Stimulated activated CD4-positive, alpha-beta T cell treated with anti-CD3 and anti-CD28 coated beads, Interleukin-1b, Interleukin-23, amount 100 ng/mL, for 1 hour (primary cell): ENCODE measurements at places on chromosomes 2 and 18.

- no peak for DNase-seq
Measured at GRCh38 chr2:238421695-238422035, 5.1 kb upstream of the ASB1 start.

DNA sequence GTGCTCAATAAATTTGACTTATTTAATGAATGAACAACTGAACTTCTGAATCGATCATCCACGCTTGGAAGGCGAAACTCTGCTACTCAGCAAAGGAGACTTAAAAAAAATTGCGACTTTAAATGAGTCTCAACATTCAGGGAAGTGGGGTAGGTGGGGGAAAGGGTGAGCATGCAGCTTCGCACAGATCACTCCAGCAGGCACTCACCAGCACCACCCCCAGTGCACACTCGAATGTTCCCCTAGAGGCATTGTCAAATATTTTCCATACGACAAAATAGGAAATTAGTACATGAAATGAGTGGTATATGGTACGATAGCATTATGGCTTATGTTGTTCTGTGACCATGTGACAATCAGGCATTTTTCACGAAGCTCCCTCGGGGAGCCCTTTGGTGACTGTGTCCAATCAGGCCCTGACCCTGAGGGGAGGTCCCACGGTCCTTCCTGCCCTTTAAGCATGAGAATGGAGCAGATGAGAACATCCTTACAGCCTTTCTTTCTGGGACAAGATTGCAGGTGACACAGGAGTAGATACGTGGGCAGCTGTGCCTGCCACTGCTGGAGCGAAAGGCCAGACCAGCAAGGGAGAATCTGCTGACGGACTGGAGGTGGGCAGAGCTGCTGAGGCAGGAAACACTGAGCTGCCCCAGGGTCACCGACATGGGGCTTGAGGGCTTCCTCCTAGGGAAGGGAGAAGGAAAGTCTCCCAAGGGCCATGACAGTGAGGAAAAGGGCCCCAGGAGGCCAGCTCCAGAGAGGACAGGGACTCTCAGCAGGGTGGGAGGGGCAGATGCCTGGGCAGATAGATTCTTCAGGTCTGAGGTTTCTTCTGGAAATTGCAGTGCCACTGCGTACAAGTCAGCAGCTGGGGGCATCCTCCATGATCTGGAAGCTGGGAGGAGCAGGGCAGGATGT, 101.3 kb upstream of the ID2 start:
- no peak for DNase-seq

DNA sequence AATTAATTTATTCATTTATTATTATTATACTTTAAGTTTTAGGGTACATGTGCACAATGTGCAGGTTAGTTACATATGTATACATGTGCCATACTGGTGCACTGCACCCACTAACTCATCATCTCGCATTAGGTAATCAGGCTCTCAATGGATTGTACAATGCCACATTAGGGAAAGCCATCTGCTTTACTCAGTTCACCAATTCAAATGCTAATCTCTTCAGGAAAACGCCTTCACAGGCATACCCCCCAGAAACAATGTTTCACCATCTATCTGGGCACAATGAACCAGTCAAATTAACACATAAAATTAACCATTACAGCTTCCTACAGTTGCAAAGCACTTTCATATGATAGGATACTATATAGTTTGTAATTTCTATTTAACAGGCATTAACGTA, 84.8 kb upstream of the DNAJC10 start:
- DNase-seq = no peak

- DNase-seq = no peak
Measured at GRCh38 chr18:57697426-57697825, 75.8 kb upstream of the NARS1 start.

DNA sequence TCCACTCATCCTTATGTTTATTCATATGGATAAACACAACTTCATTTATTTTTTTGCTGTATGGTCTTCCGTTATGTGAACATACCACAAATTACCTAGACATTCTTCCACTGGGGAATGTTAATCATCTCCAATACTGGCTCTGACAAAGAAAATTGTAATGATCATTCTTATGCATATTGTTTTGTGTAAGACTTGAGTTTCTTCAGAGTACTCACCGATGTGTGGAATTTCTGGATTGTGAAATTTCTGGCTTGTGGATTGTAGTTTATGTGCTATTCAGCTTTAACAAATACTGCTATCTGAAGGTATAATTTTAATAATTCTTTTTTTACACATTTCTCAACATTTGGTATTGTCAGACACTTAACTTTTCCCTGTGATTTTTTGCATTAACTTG, 212.2 kb upstream of the THUMPD2 start:
- DNase-seq = no peak

DNA sequence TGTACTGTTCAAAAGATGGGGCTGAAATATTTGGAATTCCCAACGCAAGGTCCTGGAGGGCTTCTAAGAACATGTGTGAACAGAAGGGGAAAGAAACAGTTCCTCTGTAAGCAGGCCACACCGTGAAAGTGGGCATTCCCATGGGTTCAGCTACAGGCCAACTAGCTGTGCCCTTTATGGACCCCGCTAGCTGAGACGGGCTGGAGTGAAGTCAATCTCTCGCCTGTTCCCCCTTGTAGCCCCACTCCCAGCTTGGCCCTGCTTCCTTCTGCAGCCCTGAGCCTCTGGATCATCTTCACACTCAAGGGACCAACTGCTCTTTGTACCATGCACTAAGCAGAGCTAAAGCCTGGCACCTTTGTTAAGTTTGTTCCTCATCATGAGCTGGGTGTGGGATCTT, 55.4 kb downstream of the POLR1A start:
- DNase-seq = no peak

GRCh38 chr2:175476374-175476773, 294.9 kb upstream of the ATP5MC3 start:
- DNase-seq = no peak

DNA sequence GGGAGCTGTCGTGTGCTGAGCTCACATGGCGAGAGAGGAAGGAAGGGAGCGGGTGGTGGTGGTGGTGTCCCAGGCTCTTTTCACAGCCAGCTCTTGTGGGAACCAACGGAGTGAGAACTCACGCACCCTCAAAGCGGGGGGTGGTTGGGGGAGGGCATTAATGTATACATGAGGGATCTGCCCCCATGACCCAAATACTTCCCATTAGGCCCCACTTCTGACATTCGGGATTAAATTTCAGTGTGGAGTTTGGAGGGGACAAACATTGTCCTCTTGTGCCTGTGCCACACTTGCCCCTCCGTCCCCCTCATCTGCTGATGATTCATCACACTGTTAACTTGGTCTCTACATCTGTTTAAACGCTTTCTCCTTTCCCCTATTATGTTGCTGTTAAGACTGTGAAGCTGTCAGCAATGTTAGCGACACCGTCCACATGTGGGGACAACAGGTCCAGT, 22.5 kb downstream of the INPP4A start:
- no peak for DNase-seq

DNA sequence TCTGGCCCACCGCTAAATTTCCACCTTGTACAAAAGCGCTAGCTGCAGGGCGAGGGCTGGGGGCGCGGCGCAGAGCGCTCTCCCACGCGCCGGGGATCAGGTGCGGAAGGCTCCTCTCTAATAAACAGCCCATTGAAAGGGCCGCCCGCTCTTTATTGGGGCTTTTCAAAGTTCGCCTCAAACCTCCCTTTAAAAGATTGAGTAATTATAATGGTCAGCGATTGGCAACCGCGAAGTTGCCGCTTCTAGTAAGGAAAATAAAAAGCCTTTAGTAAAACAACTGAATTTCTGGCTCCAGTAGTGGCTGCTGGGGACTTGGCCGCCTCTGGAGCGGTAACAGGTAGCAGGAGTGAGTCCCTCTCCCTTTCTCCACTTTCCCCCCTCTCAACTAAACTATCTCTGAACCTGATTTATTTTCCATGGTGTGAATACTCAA, 755 bp downstream of the NEUROD1 start:
- DNase-seq = no peak

GRCh38 chr2:168961450-168962229, 60.5 kb downstream of the G6PC2 start:
- peak; percentile 12 for DNase-seq

DNA sequence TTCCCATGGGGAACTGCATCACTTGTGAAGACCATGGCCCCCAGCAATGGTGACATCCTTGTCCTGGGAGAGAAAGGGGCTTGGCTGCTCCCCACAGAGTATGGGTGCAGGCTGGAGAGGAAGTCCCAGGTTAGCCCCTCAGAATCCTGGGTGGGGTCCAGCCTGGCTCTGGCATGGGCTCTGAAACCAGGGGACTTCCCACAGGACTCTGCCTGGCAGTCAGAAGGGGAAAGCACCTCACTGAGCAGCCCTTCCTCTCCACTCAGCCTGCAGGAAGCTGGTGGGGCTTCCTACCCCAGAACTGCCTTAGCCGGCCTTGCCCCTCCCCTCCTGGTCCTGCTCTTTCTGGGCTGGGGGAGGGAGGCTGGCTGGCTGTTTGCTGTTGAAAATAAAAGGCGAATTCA, 3.7 kb downstream of the NEURL3 start:
- DNase-seq = no peak

- DNase-seq = no peak
Measured at GRCh38 chr2:87403893-87404175, 344.1 kb upstream of the PLGLB2 start.

GRCh38 chr18:6569813-6570212, 155.1 kb upstream of the L3MBTL4 start:
- DNase-seq = no peak

DNA sequence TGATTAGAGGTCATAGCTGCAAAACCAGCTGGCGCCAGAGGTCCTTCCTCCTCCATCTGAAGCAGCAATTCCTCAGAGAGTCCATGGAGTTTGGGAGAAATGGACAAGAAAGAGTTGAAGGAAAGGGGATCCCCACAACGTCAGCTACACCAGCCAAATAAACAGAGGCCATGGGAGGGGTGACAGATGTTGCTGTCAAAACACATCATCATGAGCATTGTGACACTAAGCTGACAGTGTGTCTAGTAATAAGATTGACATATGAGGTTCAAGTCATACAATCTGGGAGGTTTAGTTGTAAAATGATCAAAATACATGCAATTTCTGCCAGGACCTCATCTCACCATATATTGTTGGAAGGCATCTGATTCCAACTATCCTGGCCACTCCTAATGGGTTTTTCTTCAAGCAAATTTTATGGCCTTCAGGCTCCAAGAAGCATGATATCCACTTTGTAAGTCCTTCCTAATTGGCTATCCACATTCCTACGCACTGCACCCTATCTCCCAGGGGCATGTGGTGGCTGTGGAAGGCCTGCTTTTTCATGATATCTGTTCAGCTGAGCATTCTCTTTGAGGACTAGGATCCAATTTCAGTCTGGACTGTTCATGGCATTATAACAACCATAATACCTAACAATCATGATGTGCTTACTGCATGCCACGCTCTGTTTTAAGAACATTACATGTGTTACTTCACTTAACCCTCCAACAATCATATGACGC, 335.0 kb upstream of the ID2 start:
- no peak for DNase-seq

GRCh38 chr2:199485732-199486335, 28.1 kb upstream of the SATB2 start:
- no peak for DNase-seq

- DNase-seq = no peak
Measured at GRCh38 chr2:184599054-184599871, 934 bp downstream of the ZNF804A start.

- DNase-seq = no peak
Measured at GRCh38 chr2:171480908-171481307, 41.4 kb upstream of the CYBRD1 start.

DNA sequence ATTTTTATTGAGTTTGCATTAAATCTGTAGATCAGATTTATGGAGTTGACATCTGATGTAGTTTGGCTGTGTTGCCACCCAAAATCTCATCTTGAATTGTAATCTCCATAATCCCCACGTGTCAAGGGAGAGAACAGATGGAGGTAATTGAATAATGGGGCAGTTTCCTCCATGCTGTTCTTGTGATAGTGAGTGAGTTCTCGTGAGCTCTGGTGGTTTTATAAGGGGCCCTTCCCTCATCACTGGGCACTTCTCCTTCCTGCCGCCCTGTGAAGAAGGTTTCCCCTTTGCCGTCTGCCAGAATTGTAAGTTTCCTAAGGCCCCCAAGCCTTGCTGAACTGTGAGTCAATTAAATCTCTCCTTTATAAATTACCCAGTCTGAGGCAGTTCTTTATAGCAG, 32.2 kb downstream of the ZC3H15 start:
- DNase-seq = no peak
